T-helper 9 cell (primary cell): ENCODE measurements at places on chromosomes 4 and X.

GRCh38 chr4:108772402-108772801 lies 9.5 kb upstream of the ETNPPL start:
- no peak for DNase-seq

- no peak for DNase-seq
Measured at GRCh38 chrX:108417257-108417656, 21.0 kb downstream of the COL4A6 start.

- no peak for DNase-seq
Measured at GRCh38 chrX:21741869-21742701, 15.8 kb downstream of the SMPX start.

- DNase-seq, result no peak
Measured at GRCh38 chrX:23331701-23332100, 2.9 kb upstream of the PTCHD1 start.

- no peak for DNase-seq
Measured at GRCh38 chrX:118714521-118714920, 12.9 kb upstream of the IL13RA1 start.

GRCh38 chr4:73727685-73728084 lies 12.7 kb upstream of the CXCL8 start:
- DNase-seq, result no peak

GRCh38 chr4:79385641-79386040 lies 22.4 kb downstream of the GK2 start:
- no peak for DNase-seq

DNA sequence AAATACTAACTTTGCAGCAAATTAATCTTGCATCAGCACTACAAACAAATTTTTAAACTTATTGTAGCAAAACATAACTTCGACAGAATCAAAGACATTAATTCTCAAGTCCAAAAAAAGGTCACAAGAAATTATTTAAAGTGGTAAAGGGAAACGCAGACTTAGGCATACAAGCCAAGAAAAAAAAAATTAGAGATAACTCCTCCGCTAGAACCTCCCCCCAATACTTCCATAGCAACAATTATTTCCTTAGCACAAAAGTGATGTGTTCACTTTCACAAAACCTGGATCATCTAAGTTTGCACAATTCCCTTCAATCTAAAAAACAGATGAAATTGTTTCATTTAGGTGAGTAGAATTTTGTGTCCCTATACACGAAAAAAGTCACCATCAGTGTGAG lies 1.1 kb downstream of the LRBA start:
- DNase-seq, result no peak

- DNase-seq, result no peak
Measured at GRCh38 chr4:15423285-15423711, 4.5 kb upstream of the C1QTNF7 start.
